Hematopoietic multipotent progenitor cell (in vitro differentiated cells): ENCODE measurements at places on chromosomes 4 and X.
A peak's percentile ranks its signal among the peaks of the same experiment; 100 is the strongest.

GRCh38 chrX:149799938-149800337 is 18.2 kb downstream of the MAGEA9 start:
- DNase-seq: no peak

DNA sequence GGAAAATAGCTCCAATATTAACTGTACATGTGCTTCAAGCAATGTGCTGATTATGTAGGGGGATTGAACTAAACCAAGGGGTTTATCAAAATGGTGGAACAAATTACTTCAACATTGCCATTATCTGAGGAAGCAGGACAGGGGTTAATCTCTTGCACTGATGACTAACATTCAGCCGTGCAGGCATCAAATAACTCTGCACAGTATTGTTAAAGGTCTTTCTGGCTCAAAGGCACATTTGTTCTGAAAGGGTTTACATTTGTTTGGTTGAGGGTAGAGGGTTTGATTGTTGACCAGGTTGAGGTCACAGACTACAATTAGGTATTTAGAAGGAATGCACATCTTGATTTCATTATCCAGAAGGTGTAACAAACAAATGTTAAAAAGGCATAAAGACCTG is 32.2 kb upstream of the CCSER1 start:
- no peak for DNase-seq

- DNase-seq: no peak
These were observed 62.7 kb downstream of the DCTD start for GRCh38 chr4:182854466-182854865.

GRCh38 chr4:14767142-14767541 is 235.1 kb upstream of the CPEB2 start:
- no peak for DNase-seq

GRCh38 chr4:52376132-52376704 is 282.9 kb downstream of the USP46 start:
- DNase-seq: no peak

- DNase-seq: no peak
These were observed 415.1 kb downstream of the AFF2 start for GRCh38 chrX:148915474-148915873.

DNA sequence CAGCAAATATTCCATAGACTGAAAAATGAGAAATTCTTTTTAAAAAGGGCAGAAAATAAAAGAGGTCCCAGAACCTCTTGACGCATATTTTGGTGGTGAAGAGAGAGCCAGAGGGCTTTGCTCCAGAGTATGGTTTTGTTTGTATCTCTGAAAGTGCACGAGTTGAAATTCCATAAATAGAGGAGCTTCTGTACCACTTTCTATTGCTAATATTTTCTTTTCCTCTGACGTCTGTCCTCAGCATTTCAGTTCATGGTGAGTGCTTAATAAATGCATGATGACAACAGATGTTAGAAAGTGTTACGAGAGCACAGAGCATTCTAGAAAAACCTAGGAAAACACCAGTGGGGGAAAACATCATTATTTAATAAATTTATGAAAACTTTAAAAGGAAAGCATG is 145.6 kb downstream of the AMELX start:
- no peak for DNase-seq

- DNase-seq: no peak
These were observed 112.7 kb downstream of the CLNK start for GRCh38 chr4:10571909-10572308.

- DNase-seq: no peak
These were observed 7.9 kb upstream of the AMBN start for GRCh38 chr4:70583952-70584834.

DNA sequence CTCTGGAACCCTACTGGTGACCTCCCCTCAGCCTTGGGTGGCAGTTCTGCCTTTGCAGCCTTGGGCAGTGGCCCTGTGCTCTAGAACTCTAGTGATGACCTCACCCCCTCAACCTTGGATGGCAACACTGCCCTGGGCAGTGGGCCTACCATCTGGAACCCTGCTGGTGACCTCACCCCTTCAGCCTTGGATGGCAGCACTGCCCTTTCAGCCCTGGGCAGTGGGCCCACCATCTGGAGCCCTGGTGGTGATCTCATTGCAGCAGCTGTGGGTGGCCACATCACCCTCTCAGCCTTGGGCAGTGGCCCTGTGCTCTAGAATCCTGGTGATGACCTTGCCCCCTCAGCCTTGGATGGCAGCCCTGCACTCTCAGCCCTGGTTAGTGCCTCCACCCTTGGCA is 129.3 kb downstream of the RBMX2 start:
- no peak for DNase-seq

- peak; percentile 22 for DNase-seq
These were observed at the start of gene RPS6KA6 for GRCh38 chrX:84187533-84188319. RPS6KA6 (minus strand) TSS chrX:84188199; CDS start chrX:84187899, 300 bp downstream.

DNA sequence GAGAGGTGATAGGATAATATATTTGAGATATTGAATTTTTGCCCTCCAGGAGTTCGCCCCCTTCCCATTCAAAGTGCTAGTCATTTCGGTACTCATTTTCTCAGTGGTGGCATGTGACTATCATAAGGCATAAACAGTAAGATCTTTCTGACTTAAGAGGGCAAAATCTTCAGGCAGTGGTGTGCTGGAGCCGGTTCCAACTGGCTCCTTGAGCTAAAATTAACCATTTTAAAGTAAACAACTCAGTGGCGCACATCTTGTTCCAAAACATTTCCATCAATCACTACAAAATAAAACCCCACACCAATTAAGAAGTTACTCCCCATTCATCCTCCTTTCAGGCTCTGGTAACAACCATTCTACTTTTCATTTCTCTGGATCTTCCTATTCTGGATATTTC is 43.3 kb downstream of the LUZP4 start:
- DNase-seq: no peak

GRCh38 chr4:26252349-26253025 is 68.3 kb upstream of the RBPJ start:
- no peak for DNase-seq

GRCh38 chr4:15656038-15656470 is 897 bp upstream of the FBXL5 start:
- DNase-seq: no peak

DNA sequence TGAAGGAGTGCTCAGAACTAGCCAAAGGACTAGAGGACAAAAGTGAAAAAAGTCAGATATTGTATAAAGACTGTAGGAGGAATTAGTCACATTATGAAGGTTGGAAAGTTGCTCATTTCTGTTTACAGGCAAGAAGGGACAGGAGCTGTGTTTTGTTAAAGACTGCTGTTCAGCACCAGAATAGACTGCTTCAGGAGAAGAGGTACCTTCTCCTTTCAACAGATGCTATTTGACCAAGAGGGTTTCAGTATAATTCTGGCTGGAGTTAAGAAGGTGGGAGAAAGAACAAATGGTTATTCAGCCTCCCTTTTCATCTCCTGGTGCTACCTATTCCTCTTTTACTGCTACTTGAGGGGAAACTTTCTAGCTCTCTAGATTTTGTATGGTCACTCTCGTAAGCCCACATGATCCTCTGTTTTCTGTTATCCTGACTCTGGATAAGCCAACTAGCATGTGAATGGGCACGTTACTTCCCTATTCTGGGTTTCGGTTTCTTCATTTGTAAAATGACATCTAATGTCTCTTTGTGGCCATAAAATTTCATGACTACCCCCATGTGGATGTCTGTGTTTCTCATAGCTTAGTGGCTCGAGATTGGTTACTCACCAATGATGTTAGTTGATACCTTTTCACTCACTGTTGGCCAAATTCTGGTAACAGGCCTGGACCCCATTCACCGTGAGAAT is 68.9 kb downstream of the SH2D1A start:
- DNase-seq: no peak

DNA sequence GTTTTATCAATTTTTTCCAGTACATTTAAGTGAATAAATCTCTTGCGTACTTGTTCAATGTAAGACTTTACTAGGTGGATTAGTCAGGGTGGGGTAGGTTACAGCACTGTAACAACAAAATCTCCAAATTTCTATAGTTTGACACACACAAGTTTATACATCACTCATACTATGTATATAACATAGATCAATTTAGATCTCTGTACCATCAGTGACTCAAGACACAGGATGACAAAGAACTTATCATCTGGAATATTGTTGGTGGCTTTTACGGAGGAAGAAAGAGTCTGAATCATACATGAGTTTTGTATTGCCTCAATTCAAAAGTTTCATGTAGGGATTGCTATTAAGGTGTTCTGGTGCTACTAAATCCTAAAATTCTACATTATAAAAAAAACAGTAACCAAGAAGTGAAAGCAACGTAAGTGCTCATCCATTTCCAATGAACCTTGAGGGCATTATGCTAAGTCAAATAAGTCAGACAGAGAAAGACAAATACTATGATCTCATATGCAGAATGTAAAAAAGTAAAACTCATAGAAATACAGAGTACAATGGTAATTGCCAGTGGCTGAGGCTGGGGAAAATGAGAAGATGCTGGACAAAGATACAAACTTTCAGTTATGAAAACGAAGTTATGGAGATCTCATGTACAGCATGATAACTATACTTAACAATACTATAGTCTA is 98.0 kb upstream of the DKK2 start:
- no peak for DNase-seq

DNA sequence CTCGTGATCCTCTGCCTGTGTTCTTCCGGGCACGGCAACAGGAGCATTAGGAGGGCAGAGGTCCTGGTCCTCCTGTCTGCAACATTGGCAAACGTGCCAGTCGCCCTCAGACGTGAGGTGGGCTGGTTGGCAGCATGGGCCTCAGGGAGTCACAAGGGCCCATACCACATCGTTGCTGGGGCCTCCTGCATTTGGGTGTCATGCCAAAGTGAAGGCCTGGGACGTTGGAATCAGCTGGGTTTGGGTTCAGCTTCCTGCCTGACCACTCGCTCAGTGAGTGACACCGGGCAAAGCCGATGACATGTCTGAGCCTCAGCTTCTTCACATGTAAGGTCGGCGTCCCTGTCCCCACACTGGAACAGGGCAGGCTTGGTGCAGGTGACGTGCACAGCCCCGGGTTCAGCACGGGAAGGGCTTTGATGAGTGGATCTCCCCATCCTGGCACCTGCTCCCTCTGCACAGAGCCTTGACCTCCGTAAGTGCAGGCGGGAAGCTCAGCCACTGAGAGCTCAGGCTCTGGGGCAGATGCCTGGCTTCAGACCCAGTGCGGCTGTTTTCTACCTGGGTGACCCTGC is 91.6 kb downstream of the PSAPL1 start:
- DNase-seq: no peak

GRCh38 chrX:1449823-1450149 is 2.9 kb downstream of the ASMTL start:
- DNase-seq: no peak

DNA sequence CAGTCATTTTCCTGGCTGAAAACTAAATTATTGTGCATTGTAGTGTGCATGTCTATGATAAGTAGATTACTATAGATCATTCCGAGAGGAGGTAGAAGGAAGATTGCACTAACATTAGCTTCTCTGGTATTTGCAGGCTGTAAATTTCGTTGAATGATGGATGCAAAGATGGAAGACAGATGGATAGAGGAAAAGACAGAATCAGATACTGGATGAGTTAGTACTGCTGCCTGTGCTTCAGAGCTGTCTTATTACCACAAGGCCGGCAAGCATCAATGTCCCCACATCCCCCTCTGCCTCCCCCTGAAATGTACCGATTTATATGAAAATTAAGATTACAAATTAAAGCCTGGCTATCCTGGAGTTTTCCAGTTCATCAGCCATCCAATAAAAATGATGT is 17.7 kb downstream of the NAA11 start:
- DNase-seq: no peak

DNA sequence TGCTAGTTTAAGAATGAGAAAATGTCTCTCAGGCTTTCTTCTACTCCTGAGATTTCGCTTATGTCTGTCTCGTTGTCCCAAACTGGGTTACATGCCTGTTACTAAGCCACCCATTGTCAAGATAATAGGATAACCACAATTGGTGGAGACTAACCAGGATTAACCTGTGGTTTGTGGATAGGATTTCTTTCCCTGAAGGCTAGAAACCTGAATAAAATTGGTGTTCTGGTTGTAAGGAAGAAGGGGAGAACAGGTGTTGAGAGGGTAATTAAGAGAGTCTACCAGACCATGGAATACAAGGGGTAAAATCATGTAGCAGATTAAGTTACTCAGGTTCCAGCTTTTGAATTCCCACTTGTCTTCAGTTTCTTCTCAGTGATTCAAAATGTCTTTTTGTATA is 225.4 kb downstream of the CPE start:
- DNase-seq: no peak

DNA sequence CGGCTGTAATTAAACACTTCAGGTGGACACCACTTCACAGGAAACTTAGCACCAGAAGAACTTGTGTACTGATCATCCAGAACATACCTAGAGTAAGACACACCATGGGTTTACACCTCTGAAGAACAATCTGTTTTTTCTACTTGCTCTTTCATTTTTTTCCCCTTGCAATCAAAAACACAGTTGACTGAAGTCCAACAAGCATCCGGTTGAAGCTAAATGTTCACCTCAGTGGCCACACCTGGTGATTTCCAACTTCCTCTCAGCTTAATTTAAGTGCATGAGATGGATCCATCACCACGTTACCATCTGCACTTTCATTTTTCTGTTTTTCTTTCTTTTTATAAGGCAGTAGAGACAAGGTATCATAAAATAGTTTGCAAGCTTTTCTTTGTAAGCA is 4.9 kb upstream of the TXK start:
- DNase-seq: no peak

- DNase-seq: no peak
These were observed 23.0 kb downstream of the FLNA start for GRCh38 chrX:154351183-154352011.

GRCh38 chr4:184924516-184924915 is 93.8 kb upstream of the HELT start:
- no peak for DNase-seq

- DNase-seq: peak; percentile 46
These were observed 79.4 kb downstream of the SYNPO2 start for GRCh38 chr4:118968005-118968404.

GRCh38 chr4:96531836-96532235 is 691.9 kb downstream of the PDHA2 start:
- DNase-seq: no peak

- no peak for DNase-seq
These were observed 387.6 kb upstream of the ZFP42 start for GRCh38 chr4:187608001-187608421.

DNA sequence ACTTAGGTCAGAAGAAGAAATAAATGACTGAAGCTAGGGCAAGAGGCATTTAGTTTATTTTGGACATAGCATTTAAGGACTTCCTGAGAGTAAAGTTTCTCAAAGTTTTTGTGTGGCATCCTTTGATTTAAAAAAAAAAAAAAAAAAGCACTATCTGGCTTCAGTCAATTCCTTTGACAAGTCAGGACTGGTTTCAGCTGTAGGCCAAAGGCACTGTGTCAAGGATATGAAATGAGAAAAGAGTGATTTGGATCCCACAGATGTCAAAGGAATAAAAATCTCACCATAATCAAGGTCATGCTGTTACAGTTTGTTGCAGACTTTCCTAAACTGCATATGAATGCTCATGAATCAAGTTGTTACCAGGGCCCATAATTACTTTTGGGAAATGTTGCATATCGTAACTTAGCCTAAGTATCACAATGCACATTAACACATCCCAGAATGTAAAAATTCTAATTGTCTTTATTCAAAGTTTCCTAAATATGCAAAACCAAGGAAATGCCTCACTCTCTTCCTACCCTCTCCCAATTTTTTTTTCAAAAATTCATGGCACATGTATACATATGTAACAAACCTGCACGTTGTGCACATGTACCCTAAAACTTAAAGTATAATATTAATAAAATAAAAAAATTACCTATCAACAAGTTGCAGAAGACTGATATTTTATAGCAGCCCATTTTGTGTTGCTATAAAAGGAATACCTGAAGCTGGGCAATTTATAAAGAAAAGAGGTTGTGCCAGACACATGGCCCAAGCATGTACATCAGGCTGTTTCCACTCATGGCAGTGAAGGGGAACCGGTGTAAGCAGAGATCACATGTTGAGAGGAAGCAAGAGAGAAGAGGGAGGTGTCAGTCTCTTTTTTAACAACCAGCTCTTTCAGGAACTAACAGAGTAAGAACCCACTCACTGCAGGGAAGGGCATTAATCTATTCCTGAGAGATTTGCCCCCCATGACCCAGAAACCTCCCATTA is 33.7 kb upstream of the ADAMTS3 start:
- no peak for DNase-seq
